ENCODE measurements at places on chromosomes 7 and 10.

DNA sequence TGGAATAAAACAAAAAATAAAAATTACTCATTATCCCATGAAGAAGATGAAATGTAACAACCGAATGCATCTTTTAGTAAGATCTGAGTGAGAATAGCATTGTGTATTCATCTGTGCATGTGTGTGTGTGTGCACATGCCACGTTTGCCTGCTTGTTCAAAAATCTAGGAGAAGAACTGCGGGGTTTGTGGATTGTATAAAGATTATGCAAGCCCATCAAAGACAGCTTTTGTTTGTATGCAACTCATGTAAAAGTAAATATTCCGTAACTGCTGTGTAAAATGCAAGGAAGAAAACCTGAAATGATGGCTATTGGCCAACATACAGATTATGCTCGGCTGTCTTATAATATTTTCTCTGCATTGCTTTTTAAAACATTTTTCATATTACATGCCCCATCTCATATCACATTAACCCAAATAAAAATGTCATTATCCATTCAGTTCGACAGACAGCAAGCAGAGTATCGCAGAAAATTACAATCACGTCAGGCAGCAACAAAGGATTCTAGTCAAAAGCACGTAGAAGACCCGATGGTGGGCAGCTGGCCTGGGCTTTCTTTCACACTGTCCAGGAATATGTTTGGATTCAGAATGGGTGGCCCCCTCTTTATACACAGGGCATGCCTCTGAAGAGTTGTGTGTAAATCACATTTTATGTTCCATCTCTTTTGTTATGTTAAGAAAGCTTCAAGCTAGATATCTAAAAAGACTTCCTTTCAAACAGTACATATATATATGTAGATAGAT, 114.0 kb downstream of the PARP12 start:
- no peak for DNase-seq

GRCh38 chr10:97019213-97019844, 166.4 kb downstream of the SLIT1 start:
- no peak for DNase-seq

- DNase-seq: no peak
Observed at GRCh38 chr7:108067844-108068243, 62.3 kb downstream of the LAMB4 start.

GRCh38 chr10:113617086-113617485, 46.8 kb downstream of the NRAP start:
- DNase-seq: no peak

DNA sequence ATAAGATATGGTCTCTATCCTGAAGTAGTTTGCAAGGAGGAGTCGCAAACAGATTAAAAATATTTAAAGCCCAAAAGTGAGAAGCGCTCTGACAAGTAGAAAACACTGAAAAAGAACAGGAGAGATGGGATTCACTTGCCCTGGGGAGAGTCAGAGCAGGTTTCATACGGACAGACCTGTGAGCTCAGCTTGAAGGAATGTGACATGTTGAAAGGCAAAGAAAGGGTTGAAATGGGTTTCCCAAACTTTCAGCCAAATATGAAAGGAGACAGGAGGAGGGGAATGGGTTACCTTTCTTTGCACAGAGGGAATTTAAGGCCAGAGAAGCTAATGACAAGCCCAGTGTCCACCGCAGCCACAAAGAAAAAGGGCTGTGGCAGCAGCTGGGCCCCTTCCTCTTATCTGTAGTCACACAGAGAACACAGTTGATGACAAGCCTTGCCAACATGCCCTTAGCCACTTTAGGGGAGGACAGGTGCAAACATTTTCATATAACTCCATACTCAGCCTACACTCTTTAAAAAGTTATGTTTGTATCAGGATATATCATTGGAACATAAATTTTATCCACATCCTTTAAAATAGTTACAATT, 14.9 kb downstream of the HOXA1 start:
- no peak for DNase-seq

DNA sequence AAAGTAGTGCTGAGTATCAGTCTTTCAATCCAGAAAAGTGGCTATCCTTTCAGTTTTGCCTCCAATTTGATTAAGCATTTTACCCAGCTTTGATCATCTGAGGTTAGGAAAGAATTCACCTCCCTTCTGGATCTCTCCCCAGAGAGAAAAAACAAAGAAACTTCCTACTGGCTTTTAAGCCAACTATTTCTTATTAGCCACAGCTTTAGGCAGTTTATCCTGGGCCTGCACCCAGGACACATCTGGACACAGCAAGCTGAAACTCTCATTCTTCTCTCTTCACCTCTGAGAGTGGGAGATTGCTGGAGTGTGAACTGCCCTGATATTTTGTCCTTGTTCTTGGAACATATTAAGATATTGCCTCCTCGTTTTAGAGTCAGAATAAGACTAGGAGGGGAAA, 43.5 kb upstream of the LSM8 start:
- DNase-seq: no peak

DNA sequence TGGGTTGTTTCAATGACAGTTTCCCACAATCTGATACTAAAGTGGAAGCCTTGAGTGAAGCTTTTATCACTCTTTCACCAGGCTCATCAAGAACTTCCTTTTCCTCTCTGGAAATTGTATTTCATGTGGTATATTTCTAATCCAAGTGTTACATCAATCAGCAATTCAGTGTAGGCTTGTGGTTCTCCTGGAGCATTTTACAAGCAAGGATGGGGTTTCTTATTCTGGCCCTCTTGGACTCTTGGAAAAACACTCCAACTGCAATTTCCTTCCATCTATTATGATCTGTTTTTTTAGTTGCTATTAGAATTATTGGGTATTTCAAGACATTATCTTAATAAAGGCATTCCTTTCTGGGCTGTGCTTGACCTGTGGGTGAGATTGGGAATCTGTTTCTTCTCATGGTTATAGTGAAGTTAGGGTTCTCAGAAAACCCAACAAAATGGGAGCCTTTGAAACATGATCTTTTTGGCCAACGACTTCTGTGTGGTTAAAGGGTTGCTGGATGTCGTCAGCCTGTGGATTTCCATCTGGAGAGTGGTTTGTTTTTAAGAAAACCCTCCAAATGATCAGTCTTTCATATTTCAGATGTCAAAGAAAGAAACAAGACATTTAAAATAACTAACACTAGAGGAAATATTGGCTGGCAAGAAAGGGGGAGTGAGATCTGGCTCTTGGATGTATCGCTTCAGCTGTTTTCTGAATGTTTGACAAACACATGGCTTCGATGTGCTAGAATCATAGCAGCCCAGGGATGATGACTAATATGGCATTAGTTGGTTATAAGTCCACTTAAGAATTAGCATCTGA, 540.2 kb downstream of the LRMDA start:
- no peak for DNase-seq

GRCh38 chr10:97553575-97554031, 19.0 kb upstream of the ANKRD2 start:
- DNase-seq: no peak

DNA sequence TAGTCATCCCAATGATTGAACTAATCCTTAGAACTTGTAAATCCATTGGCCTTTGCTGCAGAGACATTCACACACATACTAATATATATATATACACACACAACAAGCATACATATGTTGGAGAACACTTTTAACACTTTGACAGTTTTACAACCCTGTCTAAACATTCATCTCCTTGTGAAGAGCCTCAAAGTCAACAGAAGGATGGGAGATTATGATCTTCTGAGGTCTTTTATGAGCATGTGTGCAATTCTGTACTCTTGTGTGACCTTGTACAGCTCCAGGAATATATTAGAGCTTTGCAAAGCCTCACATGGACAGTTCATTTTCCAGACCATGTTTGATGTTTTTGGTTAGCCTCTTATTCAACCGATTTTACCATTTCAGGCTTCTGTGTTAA, 589.0 kb downstream of the NXPH1 start:
- DNase-seq: no peak

GRCh38 chr10:118978316-118978997, 51.1 kb upstream of the NANOS1 start:
- no peak for DNase-seq

DNA sequence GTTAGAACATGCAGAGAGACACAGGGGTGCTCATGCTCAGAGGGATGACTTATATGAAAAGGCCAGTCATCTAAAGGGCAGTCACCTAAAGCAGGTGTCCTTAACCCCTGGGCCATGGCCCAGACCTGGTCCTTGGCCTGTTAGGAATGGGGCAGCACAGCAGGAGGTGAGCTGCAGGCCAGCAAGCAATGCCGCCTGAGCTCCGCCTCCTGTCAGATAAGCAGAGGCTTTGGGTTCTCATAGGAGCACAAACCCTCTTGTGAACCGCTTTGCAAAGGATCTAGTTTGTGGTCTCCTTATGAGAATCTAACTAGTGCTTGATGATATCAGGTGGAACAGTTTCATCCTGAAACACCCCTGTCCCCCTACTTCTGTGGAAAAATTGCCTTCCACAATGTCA, 14.5 kb downstream of the ANKRD7 start:
- DNase-seq: no peak
